ENCODE measurements at places on chromosomes 5 and 9.

GRCh38 chr5:138466125-138466899, 1.0 kb downstream of the EGR1 start:
- no peak for DNase-seq

DNA sequence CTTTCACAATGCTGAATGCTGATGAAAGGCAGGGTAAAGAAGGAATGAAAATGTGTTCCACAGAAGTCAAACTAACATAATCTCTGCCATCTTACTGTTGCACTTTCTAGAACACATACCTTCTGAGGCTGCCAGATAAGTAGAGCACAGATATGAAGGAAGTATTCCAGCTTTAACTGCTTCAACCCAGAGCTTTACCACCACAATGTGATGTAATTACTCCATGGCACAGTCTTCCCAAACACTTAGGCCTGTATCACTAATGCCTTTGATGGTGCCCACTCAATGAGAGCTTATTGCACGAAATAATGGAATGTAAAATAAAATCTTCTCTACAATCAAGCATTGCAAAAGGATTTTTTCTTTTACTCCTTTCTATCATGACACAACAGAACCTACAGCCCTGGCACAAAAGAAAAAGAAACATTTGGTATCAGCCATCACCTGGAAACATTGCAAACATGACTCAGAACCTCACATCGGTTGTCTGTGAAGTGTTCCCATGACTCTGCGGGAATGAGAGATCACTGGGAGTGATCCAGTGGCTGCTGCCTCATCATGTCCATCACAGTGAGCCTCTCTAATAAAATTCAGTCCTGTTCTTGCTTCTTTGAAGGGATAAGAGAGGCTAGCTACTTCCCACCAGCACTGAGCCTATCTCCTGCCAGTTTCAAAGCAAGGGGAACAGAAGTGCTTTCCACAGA, 385.8 kb downstream of the EFNA5 start:
- DNase-seq, result no peak

DNA sequence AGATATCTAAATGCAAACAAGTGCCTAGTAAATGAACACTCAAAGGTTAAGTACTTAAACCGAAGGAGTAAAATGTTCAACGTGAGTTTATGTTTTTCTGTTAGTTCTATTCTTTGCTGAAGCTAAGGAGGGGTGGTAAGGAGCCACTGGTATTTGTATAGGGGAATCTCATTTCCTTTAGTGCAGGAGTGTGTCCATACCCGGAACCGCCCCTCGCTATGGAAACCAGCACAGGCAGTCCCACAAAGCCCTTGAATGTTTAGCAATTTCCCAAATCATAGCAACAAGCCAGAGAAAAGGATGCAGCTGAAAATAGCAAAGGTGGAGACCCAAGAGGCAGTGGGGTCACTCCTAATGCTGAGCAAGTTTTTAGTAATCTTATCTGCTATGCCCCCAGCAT, 78.8 kb upstream of the STK32A start:
- no peak for DNase-seq

DNA sequence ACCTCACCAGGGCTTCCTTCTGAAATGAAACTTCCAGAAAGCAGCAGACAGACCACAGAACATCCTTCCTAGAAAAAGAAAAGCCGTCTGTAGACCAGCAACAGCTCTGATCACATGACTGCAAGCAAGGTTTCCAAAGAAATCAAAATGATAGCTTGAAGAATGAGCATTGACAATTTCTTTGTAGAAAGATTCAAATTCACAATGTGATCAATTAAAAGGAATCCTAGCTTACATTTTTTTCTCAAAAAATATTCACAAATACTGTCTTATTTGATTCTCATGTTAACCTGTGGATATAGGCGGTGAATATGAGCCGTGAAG, 144.9 kb downstream of the MTX3 start:
- DNase-seq, result no peak

DNA sequence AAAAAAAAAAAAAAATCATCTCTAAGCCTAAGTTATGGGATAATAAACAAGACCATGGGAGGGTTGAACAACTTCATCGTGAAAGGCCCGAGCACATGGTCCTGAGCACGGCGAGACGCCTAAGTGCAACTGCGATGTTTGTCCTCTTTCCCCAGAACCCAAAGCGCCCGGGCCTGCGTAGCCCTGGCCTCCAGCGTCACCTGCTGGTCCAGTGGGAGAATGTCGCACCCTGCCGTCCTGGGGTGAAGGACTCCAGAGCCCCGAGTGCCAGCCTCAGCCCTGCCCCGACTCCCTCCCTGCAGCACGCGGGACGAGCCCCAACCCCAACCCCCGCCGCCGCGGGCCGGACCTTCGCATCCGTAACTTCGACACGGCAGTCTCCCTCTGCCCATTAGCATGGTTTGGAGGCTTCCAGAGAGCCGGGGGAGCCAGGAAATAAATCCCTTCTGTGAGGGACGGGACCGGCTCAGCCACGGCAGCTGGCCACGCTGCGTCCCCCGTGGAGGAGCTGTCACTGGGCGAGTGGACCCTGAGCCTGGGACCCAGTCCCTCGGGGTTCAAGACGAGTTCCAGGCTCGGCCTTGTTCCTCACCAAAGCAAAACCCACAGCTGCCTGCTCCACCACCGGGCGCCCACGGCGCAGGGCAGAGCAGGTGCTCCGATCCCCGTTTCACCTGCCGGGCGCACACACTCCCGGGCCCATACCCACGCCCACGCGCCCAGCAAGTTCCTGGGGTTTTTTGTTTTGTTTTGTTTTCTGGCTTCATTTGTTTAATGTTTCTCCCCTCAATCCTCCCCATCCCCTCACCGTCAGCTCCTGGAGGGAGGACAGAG, 132.5 kb upstream of the HAND1 start:
- peak; percentile 86 for DNase-seq

- DNase-seq, result no peak
These were observed 140.3 kb upstream of the IER5L start for GRCh38 chr9:129318121-129319075.

DNA sequence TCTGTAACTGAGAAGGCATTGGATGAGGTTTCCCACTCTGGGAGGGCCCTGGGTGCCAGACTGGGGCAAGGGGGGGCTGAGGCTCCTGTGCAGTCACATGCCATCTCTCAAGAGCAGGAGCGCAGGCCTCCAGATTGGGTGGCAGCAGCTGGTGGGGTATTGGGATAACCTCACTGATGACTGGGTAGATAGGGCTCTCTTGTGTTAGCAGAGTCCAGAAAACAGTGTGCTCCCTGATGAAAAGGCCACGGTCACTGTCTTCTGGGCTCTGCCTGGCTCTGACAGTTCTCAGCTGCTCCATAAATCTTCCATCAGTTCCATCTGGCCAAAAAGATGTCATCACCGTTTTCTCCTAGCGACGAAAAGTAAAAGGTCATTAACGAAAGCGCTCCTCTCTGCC, 21.8 kb upstream of the NKX2-5 start:
- no peak for DNase-seq

GRCh38 chr9:109122726-109123621, 3.2 kb upstream of the TMEM245 start:
- no peak for DNase-seq

DNA sequence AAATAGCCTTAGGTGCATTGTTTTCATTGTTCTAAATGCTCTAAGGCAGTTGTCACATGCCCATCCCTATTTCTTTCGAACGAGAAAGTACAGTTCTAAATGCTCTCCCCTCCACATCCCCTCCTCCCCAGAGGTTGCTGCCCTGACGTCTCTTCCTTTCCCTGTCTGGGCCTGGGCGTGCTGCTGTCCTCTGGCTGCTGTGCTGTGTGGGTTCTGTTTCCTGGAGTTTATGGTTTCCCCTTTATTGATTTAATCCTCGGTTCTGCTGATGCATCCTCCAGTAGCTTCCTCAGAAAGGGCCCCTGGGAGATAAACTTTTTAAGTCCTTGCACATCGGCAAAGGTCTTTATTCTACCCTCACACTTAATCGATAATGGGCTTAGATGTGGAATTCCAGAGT, 48.8 kb downstream of the MVB12B start:
- peak; percentile 84 for DNase-seq
